ENCODE measurements at places on chromosomes 4 and X.

GRCh38 chrX:101191217-101191750 is 28.3 kb upstream of the DRP2 start:
- DNase-seq = no peak

DNA sequence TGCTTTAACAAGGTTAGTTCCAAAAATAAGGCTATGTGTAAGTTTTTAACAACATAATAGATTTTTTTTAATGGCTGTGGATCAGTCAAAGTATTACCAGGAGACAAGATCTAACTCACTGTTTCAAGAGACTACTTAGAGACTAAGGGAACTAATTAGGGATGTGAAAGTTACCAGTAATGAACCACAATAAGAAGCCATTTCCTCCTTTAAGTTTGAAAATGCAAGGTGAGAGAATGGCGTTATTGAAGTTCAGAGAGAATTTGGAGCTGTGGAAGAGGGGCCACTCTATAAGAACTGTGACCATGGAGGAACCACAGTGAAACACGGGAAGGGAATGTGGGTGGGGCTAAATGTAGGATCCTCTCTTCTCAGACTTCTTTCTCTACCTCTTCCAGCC is 624.2 kb downstream of the GLUD2 start:
- no peak for DNase-seq

DNA sequence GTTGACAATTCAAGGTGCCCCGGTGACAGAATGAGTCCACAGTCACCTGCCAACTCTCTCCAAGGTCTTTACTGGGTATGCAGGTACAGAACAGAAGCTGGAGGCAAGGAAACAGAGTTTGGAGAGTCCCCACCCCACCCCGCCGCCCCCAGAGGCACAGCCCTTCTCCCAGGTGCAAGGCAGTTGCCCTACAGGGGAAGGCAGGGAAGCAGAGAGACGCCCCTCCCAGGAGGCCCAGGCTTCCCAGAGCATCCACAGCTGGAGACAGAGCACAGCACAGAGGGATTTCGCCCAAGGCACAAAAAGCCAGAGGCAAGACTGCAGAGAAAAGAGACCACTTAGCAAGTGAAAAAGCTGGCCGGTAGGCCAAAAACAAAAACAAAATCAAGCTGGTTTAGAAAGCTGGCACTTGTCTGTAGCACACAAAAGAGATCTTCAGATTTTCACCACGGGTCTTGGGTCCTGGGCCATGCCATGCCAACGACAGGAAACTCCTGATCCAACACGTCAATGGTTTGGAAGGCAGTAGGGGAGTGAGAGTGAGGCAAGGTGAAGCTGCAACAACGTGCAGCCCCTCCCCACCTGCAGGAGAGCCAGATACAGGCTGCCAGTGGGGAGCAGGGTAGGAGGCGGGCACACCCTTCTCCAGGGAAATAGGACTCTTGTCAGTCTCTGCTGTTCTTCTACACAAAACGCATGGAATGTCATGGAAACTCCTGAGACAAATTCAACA is 113.3 kb downstream of the AFAP1 start:
- no peak for DNase-seq

GRCh38 chrX:111467896-111468295 is 43.5 kb upstream of the SERTM2 start:
- no peak for DNase-seq

DNA sequence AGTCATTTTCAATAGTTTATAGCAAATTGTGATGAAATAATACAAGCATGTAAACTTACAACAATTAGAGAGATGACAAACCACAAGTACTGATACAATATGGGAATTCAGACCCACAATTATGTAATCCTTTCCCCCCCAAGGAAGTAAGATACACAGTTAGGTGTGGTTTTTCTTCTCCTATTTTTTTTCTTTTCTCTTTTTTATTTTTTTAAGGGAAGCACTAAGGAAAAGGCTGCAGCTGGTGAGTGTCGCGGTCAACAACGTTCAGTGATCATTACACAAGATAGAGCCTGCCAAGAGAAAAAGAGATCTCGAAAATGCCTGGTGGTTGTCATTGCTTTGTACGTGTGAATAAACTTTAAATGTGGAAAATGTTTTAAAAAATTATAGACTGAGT is 9.8 kb downstream of the NDNF start:
- no peak for DNase-seq

GRCh38 chrX:136021903-136022302 is 36.7 kb downstream of the SLC9A6 start:
- no peak for DNase-seq

GRCh38 chrX:1244164-1245076 is 24.2 kb upstream of the CSF2RA start:
- DNase-seq = peak; percentile 21

- DNase-seq = no peak
Measured at GRCh38 chr4:130329036-130329435, 1233.1 kb downstream of the C4orf33 start.

GRCh38 chrX:74461384-74461783 is 40.1 kb downstream of the SLC16A2 start:
- DNase-seq = no peak

- DNase-seq = no peak
Measured at GRCh38 chrX:15151267-15152186, 118.4 kb downstream of the ASB9 start.

GRCh38 chr4:180840142-180840541 is 1403.1 kb upstream of the TENM3 start:
- DNase-seq = no peak

- DNase-seq = no peak
Measured at GRCh38 chr4:38696697-38697096, 32.7 kb downstream of the KLF3 start.

- DNase-seq = no peak
Measured at GRCh38 chrX:155949098-155949497, 48.4 kb upstream of the IL9R start.

GRCh38 chr4:173230062-173230461 is 61.5 kb downstream of the GALNT7 start:
- DNase-seq = no peak

DNA sequence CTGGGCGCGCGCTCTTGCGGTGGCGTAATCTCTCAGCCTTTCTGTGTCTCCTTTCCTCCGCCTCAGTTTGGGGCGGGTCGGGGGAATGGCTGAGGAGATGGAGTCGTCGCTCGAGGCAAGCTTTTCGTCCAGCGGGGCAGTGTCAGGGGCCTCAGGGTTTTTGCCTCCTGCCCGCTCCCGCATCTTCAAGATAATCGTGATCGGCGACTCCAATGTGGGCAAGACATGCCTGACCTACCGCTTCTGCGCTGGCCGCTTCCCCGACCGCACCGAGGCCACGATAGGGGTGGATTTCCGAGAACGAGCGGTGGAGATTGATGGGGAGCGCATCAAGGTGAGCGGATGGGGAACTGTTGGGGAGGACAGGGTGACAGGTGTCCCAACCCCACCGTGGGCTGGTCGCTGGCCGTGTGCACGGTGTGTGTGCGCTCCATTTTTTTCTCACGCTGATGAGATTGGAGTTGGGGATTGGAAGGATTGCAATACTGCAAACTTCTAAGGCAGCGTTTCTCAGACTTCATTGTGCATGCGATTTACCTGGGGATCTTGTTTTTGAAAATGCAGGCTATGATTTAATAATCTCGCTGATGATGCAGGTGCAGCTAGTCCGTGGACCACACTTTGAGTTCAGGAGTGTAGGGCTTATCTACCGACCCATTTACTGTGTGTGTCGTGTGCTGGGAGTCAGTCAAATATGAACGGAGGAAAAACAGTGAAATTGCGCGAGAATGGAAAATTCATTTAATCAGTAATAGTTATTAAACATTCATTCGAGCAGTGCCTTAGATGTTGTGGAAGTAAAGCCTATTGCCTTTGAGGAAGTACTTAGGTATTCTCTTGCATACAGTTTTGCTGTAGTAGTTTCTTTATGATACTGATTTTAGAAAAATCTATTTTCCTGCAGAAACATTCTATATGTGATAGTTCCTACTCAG is at the start of gene RAB33B:
Gene RAB33B, plus strand, starts transcription at position 11 of the 935 bp plus-strand sequence. Its CDS starts 75 bp downstream, at position 86.
- DNase-seq = no peak

GRCh38 chr4:101355246-101355645 is 7.9 kb upstream of the PPP3CA start:
- DNase-seq = no peak

GRCh38 chr4:14915018-14915417 is 87.3 kb upstream of the CPEB2 start:
- DNase-seq = no peak

DNA sequence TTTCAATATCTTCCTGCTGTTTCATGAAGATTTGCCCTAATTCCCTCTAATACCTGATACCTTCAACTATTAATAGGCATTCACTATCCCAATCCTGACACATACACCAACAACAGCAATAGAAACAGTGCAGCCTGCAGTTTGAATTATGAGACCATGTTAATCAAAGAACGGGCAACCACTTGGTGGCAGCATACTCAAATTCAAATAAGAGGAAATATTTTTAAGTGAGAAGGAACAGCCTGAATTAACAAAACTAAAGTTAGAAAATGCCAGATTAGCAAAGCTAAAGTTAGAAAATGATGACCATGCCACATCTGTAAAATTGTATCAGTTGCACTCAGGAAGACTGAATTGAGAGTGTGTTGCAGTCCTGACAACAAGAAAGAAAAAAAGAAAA is 204.9 kb downstream of the SMARCA1 start:
- DNase-seq = no peak

DNA sequence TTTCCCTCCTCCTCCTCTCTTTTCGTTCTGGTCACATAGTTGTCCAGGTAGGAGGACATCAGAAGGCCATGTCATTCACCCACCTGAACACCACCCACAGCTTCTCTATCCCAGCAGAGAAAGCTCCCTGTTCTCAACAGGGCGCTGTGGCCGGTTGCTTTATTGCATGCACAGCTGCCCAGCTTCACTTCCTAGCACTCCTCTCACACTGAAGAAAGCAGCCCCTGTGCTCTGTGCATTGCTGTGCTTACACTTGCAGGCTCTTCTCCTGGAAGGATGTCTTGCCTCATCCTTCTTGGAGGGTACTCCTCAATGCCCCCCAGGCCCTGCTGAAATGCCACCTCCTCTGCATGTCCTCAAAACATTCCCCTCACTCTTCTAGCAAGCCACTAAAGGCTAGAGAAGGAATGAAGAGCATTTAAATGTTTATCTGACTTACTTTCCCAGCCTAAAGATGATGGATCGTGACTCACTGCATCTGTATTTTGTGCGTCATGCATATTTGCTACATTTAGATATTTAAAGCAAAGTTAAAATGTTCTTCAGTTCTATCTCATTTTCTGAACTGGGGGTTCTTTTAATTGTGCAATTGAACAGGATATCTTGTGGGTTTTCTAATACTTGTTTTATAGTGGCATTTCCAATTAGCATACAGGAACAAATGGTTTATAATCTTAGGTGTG is 186.4 kb upstream of the PUDP start:
- no peak for DNase-seq

DNA sequence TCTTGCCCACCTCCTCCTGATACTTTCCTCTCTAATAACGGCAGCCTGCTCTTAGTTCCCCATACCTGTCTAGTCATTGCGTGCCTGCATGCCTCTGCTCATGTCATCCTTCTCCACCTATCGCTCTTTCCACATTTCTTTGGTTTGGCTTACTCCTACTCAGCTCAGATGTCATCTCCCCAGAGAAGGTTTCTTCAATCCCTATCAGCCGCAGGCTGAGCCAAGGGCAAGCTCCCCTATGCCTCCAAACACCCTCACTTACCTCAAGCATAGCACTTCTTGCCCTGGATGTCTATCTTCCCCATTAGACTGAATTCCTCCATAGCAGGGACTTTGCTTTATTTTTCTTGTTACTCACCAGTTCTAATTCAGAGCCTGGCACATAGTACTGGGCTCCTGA is 26.6 kb downstream of the FRMD7 start:
- DNase-seq = no peak

DNA sequence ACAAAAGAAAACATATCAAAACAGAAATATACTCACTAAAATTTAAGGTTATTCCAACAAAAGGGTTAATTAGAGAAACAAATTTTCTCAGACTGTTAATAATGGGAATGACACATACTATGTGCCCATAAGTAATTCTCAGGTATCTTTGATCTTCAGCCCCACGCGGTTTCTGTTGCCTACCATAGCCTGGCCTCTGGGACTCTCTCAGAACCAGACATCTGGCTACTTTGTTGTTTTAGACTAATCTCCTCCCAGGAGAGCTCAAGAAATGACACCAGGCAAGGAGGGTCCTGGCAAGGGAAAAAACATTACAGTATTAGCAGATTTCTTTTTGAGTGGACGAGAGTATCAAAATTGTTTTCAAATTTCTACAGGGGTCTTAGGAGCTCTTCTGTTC is 43.7 kb downstream of the SLC10A7 start:
- no peak for DNase-seq

DNA sequence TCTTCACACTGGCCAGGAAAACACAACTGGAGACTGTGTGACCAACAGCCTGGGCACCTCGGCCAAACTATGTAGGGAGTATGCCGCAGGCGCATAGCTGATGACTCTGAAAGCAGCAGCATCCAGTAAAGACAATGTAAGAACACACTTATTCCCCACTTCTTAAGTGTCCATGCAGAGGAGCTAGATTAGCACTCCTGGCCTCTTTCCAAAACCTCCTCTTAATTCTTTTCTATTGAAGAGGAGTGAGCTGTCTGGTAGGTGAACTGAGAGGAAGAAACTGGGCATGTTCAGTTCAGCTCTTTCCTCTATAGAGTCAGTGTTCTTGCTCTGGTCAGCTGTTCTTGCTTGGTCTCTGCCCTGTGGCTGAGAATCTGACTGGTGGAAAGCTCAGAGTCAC is 21.1 kb downstream of the NMU start:
- DNase-seq = no peak

- DNase-seq = no peak
Measured at GRCh38 chrX:63754136-63754859, 30.7 kb downstream of the ARHGEF9 start.

- DNase-seq = no peak
Measured at GRCh38 chr4:125572601-125573000, 257.8 kb downstream of the FAT4 start.

DNA sequence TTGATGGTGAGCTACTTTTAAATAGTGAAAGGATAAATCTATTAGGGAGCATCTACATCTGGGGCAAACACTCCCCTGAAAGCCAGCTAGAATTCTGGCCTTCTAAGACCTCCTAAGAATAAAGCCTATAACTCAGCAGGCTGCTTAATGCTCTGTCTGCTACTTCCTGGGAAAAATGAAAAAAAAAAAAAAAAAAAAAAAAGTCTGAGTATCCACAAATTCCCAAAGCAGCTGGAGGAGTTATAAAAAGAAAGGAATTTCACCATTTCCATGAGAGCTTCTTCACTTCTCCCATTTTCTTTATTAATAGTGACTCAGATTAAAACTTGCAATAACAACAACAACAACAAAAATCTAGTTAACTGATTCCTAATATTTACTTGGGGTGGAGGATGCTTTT is 511.2 kb downstream of the INPP4B start:
- DNase-seq = no peak

DNA sequence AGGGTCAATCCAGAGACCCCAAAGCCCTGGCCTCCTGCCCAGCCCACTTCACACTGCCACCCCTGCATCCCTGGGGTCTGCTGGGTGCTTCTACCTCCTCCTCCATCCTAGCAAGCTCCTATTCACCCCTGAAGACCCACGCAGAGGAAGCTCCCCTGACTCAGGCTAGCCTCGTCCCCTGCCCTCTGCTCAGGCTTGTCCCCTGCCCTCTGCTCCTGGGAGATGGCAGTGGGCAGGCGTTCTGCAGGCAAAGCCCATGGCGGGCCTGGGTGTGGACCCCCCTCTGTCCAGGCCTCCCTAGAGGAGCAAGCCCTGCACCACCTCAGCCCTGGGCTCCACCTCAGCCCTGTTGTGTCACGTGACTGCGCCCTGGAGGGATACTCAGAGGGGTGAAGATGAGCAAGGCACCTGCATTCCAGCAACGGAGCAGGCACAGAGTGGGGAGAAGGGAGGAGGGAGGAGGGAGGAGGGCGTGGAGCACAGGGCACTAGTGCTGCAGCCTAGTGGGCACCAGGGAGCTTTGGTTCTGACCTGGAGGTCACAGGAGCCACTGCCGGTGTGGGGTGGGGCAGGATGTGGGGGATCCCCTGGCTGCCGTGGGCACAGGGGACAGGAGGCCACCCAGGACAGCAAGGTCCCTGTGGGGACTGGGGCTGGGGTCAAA is 27.6 kb upstream of the FGFR3 start:
- no peak for DNase-seq

Data from stimulated activated naive CD8-positive, alpha-beta T cell treated with anti-CD3 and anti-CD28 coated beads, Interleukin-15, amount 100 ng/mL, for 72 hours (primary cell).